ENCODE measurements at places on chromosomes 12 and 14.
A peak's percentile ranks its signal among the peaks of the same experiment; 100 is the strongest.

DNA sequence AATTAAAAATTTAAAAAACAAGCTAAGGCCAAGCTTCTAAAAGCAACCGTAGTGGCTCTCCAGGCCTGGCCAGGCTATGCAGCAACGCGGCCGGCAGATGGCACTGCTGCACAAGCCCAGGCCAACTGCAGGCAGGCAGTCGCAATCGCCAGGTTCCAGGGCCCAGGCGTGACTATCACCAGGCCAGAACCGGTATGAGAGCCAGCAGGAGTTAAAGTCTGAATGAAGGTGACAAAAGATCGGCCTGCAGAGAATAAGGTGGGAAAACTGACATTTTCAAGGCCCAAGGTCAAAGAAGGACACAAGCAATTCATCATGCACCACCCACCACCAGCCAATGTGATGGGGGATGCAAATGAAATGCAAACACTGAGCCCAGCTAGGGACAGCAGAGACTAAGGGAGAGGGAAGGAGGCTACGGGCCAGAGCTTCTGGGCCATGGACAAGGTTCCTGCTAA lies 43.6 kb upstream of the ANO2 start:
- DNase-seq: no peak

- DNase-seq: no peak
These were observed 4.7 kb upstream of the PPP1R1A start for GRCh38 chr12:54593135-54593534.

DNA sequence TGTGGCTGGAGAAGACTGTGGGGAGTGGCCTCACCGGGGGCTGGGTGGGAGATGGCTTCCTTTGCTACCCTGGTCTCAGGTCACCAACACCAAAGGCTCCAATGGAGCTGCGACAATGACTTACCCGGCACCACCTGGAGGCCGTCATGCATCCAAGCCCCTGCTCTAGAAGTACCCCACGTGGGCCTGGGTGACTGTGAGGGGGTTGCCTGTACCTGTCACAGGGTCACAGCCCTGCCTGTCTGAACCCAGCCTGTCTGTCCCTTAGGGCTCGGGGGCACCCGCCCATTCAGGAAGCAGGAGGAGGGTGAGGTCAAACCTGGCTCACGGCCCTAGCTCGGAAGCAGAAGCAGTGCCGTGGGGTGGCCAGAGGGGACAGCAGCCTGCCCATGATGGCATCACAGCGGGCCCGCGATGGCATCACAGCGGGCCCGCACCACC lies 18.9 kb downstream of the ABCB9 start:
- no peak for DNase-seq

GRCh38 chr14:68349900-68350629 lies 442.8 kb downstream of the ZFP36L1 start:
- no peak for DNase-seq

DNA sequence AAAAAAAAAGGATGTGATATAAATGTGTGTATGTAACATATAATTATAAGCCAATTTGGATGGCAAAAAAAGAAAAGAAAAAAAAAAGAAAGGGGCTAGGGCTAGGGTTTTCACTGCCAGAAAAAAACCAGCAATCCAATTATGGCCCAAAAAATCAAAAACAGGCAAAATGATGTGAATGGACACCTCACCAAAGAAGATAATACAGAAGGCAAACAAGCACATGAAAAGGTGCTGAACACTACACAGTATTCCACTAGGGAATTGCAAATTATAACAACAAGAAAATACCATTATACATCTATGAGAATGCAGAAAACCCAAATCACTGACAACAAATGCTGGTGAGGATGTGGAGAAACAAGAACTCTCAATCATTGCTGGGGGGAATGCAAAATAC lies 12.1 kb upstream of the MIPOL1 start:
- no peak for DNase-seq

- DNase-seq: no peak
These were observed 52.9 kb downstream of the LGMN start for GRCh38 chr14:92695562-92695961.

DNA sequence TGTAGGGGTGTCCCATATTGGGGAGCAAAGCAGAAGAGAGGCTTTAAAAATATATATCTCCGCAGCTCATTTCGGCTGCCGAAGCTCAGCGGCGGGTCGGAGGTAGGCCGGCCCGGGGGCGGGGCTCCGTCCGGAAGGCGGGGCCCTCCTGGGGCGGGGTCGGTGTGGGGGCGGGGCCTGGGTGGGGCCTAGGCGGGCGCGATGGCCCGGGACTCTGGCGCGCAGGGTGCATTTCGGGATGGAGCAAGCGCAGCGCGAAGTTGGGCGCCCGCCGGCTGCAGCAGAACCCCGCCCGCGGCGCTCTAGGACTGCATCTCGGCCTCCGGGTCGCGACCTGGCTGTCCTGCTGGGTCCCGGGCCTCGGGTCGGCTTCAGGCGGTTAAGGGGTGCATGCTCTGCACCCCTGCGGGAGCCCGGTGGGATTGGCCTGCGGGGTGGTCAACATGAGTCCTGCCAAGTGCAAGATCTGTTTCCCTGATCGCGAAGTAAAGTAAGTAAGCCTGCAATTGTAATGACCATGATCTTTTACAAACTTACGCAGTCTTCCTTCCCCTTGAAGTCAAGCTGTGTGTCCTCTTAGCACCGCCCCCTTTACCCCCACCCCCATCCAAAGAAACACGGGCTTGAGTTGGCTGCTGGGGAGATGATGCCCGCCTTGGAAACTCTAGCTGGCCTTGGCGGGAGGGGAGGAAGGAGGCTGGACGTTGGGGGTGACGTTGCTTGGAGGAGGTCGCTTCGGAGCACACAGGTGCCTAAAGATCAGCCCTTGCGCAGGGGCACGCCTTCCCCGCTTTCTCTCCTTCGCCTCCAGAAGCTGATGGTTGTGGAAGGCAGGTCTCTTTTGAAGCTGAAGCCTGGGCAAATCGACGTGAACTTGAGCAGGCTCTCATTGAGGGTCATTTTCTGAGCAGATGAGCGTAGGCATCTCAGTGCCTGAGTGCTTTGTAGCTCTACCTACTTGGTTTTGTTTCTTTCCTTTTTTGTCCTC lies 38.4 kb downstream of the ACACB start:
- DNase-seq: no peak

- DNase-seq: no peak
These were observed 9.7 kb upstream of the RIC8B start for GRCh38 chr12:106764738-106765137.

DNA sequence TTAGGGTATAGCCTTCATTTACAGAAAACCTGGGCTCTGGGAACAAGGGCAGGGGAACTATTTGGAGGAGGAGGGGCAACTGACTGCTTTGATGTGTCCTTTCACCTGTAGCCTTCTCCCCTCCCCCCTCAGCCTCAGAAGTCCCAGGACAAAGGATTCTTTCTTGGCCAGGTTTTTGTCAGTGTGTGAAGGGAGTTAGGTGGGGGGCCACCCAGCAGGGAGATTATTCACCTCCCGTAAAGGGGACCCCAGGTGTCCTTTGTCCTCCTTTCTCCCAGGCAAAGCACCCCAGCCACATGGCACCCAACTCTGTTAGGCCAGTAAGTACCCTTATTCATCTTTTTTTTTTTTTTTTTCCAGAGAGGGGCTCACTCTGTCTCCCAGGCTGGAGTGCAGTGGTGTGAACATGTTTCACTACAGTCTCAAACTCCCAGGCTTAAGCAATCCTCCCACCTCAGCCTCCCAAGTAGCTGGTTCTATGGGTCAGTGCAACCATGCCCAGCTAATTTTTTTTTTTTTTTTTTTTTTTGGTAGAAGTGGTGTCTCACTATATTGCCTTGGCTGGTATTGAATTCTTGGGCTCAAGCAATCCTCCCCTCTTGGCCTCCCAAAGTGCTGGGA lies 723 bp upstream of the NFE2 start:
- DNase-seq: no peak

DNA sequence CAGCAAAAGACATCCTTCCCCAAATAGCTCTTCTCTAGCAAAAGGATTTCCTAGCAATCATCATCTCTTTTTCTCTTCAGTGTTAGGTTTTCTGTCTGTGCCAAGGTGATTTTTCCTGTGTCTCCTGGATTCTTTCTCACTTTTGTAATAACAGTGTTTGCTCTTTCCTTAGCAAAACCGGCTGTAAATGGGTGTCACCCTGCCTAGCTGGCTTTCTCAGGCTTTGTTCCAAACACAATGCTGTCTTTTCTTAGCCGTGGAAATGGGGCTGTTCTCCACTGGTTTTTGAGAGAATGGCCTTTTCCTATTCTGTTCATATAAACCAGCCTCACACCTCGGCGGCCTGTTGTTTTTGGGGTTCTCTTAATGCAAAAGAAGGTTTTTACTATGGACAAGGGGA lies 21.9 kb downstream of the JDP2 start:
- DNase-seq: no peak

- DNase-seq: no peak
These were observed 625 bp downstream of the ANGEL1 start for GRCh38 chr14:76812093-76812421.

DNA sequence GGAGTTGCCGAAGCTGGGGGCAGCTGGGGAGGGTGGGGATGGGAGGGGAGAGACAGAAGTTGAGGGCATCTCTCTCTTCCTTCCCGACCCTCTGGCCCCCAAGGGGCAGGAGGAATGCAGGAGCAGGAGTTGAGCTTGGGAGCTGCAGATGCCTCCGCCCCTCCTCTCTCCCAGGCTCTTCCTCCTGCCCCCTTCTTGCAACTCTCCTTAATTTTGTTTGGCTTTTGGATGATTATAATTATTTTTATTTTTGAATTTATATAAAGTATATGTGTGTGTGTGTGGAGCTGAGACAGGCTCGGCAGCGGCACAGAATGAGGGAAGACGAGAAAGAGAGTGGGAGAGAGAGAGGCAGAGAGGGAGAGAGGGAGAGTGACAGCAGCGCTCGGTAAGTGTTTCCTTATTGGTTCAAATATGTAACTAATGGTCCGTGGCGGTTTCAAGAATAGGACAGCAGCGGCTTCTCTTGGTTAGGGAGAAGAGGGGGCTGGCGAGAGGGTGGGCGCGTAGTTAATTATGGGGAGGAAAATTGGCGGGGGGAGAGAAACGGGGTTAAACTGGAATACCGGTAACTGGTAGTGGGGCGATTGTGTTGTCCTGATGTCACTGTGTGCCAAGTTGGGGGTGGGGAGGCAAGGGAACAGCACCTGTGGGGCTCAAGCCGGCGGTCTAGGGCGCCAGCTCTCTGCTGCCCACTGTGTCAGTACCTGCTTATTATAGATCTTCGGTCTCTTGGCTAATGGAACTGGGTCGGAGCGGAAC lies 8.4 kb downstream of the HOXC8 start:
- DNase-seq: no peak

- DNase-seq: no peak
These were observed 36.4 kb upstream of the TUNAR start for GRCh38 chr14:95840094-95840700.

- DNase-seq: no peak
These were observed 23.7 kb upstream of the UBC start for GRCh38 chr12:124938108-124938507.

DNA sequence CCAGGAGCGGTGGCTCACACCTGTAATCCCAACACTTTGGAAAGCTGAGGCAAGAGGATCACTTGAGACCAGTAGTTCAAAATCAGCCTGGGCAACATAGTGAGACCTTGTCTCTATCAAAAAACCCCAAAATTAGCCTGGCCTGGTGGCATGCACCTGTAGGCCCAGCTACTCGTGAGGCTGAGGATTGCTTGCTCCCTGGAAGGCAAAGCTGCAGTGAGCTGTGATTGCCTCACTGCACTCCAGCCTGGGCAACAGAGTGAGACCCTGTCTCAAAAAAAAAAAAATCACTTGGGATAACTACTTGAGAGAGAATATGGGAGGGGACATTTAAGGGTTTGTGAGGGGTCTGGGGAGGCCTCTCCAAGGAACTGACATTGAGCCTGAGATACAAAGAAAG lies 109.0 kb downstream of the GPATCH2L start:
- DNase-seq: no peak

GRCh38 chr12:4220536-4221257 lies 52.9 kb upstream of the CCND2 start:
- DNase-seq: no peak

DNA sequence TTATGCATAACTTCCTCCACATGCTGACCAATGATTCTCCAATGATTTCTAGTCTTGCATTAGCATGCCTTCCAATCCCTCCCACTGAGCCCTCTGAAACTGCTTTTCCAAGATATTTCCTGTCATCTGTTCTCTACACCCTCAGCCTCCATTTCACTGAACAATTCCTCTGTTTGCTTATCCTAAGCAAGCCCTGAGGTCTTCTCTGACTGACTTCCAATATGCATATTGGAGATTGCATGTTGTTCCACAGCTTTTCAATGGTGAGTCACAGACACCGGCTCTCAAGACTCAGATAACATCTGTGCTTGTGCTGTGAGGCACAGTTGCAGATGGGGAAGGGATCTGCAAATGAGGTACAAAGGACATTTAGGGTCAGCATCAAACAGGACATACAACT lies 141.0 kb downstream of the SLC16A7 start:
- DNase-seq: no peak

DNA sequence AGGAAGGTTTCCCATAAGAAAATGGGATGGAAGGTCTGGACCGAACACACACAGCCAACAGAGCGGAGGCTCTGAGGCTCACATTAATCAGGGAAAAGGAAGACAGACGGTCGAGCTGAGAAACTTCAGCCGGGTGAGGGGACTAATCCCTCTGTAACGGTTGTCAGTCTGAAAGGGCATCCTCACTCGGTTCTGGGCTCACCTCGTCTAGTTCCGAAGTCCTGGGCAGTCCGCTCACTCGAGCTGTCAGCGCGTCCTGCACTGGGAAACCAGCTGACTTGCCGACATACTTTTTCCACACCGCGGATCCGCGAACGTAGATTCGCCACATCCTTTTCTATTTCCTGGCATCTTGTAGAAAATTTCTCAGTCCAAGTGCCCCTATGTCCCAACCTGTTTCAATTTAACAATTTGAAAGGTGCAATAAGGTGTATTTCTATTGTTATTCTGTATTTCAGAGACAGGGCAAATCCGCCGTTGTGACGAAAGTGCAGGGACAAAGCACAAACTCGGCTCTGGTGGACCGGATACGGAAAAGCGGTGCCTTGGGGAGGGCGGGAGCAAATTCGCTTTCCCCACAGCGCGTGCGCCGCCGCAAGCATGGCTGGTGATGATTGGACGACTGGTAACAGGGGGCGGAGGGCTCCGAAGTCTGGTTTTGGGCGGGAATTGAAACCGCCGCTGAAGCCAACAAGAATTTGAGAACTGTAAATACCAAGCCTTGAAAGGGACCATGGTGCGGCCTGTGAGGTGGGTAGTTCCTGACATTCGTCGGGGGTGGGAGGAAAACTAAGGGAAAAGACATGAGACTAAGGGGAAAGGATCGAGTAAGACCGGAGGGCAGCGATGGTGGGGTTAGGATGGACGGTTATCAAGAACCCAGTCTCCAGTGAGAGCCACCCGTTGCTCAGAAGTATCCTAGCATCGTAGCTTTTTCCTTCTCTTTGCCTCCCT lies at the start of gene RAD51AP1:
Gene RAD51AP1, plus strand, starts transcription at position 684 of the 954 bp plus-strand sequence. Its CDS starts 50 bp downstream, at position 734.
- peak; percentile 88 for DNase-seq

DNA sequence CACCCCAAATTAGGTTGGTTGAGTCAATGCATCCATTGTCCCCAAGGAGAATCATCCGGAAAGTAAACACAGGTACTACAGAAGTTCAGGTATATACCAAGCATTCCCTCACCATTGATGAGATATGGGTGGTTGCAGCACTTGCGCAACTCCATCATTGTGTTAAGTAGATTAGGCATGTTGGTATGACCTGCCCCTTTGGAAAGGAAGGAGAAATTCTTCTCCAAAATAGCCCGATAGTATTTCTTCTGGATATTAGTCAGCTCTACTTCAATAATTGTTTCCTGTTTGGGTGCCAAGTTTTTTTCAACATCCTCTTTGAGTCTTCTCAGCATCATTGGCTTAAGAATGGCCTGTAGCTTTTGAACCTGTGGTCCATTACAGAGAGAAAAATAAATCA lies 21.3 kb upstream of the SUPT16H start:
- no peak for DNase-seq
